T47D (cell line): ENCODE measurements at places on chromosomes 2 and 18.

DNA sequence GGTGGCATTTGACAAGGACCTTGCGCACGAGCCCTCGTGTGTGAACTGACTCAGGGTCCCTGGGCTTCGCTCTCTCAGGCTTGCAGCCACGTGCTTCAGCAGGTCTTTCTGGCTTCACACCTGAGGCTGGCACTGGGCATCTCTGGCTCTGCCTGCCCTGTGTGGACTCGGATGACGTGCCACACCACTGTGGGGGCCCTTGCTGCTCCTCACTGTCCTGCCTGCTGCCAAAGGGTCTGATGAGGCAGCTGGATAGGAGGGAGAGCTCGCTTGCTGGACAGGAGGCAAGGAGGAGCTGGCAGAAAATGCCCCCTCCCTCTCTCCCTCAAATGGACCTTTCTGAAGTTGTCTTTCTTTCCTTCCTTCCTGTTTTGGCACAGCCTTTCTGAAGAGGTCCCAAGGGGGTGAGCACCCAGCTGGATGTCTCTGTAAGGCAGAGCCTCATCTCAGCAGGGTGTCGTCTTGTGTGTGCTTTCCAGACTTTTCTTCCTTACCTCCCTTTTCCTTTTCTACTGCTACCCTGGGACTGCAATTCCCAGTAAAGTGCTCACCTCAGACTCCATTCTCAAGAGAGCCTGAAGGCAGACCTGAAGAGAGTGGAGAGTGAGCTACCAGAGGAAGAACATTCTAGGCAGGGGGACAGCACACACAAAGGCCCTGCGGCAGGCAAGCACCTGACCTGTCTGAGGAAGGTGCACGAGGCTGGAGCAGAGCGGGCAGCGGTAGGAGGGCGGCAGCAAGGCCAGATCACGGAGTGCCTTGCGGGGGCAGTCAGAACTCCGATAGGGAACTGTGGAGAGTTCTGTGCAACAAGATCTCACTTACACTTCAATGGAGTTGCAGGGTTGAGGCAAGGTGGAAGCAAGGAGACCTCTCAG is 5.3 kb downstream of the PER2 start:
- no peak for DNase-seq

DNA sequence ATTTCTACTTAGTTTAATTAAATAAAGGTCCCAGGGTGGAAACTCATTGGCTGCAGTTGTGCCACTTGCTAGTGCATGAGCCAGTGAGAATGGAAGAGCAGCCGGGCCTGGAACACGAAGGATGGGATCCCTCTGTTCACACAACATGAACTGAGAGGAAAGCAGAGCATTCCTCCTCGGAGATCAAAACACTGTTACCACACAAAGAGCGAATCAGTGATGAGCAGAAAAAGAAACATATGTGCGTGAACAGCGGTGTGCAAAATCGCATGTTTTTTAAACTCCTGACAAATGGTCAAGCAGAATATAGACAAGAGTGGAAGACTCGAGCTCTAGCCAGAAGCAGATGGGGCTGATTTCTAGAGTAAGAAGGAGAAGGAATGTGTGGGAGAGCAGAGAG is 28.4 kb upstream of the ANKRD44 start:
- DNase-seq: no peak

DNA sequence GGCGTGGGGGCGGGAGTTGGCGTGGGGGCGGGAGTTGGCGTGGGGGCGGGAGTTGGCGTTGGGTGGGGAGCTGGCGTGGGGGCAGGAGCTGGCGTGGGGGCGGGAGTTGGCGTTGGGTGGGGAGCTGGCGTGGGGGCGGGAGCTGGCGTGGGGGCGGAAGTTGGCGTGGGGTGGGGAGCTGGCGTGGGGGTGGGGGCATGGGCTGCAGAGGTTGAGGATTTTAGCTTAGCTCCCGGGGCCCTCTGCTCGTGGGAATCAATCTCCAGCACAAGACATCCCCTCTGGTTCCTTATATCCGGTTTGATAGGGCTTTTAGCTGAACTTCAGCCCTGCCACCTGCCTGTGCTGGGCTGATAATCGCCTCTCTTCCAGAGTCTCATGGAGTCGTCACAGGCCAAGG is 177.0 kb downstream of the LDLRAD4 start:
- DNase-seq: no peak

DNA sequence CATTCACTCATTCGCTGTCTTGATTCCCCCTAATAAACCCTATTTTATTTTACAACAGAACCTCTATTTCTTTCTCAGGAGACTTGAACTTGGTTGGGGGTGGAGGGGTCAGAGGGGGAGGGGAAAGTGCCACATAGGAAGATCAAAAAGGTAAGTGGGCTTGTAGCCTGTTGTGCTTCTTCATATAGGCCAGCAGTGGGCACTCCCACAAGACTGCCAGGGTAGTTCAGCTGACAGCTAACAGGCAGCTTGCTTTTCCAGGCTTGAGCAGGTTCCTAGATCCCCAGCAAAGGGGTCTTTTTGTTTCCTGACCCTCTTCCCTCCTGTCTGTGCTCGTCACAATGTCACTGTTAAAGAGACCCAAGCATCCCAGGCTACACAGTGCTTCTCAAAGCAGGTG is 829 bp upstream of the KIAA2012 start:
- DNase-seq: no peak

DNA sequence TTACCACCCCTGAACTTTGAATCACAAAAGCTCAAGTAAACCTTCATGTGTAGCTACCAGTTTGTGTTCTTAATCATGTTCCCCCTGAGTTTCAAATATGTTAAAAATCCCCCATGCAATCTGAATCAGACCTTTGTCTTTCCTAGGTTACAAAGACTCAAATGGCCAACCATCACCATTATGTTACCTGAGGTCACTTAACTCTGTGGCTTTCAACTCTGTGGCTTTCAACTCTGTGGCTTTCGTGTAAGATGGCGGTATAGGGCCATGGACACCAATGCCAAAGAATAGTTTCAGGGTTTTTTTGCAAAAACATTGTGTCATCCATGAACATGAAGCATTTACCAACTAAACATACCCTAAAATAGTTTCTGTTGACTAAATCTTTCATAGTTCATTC is 6.7 kb downstream of the ERMN start:
- no peak for DNase-seq

GRCh38 chr2:8076448-8077342 is 605.2 kb upstream of the ID2 start:
- no peak for DNase-seq

DNA sequence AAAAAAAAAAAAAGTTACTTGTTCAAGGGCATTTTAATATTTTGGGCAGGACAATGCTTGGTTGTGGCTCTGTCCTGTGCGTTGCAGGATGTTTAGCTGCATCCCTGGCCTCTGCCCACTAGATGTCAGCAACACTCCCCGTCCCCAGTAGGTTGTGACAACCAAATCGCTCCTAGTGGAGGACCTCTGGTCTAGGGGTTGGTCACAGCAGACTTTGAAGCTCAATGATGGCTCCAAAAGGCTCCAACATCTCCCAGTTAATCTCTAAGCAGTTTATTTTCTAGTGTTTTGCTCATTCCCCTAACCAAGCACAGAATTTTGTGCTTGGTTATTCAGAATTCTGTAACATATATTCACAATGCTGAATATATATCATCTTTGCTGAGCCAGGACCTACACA is 67.0 kb downstream of the CHRNA1 start:
- peak; percentile 76 for DNase-seq

GRCh38 chr2:234426616-234427015 is 70.3 kb downstream of the ARL4C start:
- DNase-seq: no peak

- DNase-seq: no peak
Measured at GRCh38 chr18:811182-811891, 705 bp downstream of the YES1 start.

DNA sequence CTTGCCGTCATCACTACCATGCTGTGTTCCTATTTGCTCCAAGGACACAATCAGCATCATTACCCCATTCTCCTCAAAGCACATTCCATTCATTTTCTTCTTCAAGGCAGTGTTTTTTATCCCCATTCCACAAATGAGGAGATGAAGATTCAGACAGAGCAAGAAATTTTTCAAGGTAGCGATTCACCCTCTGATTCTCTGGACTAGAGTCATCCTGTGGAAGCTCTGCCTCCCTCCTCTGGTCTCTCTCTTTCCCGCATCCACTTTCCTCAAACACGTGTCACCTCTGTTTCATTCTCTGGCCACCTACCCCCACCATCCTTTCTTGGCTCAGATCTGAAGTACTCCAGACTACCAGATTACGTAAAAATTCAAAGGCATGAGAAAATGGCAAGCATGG is 297.9 kb downstream of the SOX11 start:
- DNase-seq: no peak

DNA sequence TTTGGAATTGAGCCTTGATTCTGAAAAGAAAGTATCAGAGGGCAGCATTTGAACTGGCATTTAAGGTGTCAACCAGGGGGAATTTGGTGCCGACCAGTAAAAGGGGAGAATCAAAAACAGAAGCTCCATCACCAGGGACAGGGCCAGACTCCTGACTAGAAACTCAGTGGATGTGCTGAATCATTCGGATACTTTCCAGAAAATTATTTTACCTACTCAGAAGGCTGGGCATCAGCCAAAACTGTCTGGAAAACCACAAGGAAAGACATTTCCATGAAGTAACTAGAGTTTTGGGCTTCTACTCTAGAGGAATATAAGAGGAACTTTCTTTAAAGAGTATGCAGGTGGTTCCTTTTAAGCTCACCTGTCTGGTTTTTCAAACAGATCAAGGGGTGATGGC is 756.6 kb downstream of the RNF144A start:
- no peak for DNase-seq

DNA sequence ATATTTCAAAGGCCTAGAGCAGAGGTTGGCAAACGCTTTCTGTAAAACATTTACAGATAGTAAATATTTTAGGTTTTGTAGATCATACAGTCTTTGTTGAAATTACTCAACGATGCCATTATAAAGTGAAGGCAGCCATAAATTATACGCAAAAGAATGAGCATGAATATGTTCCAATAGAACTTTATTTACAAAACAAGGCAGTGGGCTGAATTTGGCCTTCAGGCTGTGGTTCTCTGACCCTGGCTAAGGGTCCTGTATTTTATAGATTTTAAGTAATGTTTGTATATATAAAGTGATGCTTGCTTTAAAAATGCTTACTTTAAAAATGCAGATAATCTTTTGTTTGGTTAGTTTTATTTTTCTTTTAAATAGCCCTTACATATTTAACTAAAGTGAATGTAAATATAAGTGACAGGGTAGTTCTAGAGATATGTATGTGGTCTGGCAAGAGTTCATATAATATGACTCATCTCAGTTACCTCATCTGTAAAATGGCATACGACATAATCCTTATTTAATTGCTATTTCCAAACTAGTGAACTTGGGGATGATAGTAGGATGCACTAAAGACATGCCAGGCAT is 51.7 kb upstream of the ATP5MC3 start:
- peak; percentile 31 for DNase-seq

- no peak for DNase-seq
Measured at GRCh38 chr2:152781175-152781574, 62.8 kb downstream of the ARL6IP6 start.

DNA sequence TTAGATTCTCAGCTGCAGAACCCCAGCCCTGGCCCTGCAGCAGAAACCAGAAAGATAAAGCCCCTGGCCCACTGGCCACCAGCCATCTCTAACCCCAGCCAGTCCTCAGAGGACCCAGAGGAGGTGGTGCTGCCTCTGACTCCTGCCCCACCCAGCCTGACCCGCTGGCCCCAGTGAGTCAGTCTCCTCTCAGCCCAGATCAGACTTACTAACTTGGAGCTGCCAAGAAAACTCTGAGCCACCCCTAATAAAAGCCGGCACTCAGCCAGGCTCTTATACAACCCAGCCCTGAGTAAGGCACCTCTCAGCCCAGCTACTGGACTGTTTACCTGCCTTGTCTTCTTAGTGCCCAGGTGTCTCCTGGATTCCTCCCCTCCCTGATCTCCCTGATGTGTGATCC is 2.0 kb downstream of the SLC14A2 start:
- DNase-seq: no peak

- no peak for DNase-seq
Measured at GRCh38 chr2:33086400-33087015, 139.8 kb downstream of the LTBP1 start.

DNA sequence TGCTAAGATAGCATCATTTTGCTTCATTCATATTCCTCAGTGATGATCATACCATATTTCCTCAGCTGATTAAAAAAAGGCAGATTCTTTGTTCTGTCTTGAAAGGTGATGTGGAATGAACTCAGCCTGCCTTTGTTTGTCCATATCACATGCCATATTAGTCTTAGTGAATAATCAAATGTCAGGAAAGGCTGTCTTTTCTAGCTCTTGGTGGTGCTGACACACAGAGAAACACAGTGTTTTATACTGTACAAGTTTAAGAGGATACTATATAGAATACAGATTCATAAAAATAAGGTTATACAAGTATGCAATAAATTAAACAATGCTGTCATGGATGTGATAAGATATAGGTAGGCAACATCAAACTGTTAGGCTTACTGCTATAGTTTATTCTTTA is 97.1 kb upstream of the FAM98A start:
- no peak for DNase-seq

DNA sequence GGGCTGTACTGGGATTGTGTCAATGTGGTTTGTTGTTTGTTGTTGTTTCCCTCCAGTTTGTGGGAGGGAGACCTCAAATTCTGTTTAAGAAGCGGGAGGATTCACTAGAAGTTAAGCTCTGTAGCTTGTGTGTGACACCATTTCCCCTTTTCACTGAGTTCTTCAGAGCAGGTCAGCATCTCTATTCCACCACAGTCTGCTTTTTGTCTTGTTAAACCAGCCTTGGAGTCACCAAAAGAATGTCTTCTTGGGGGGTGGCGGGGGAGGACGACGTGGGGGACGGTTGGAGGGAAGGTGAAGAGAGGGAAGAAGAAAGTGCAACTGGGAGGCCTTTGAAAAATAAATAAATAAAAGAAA is 2.3 kb upstream of the BCL11A start:
- no peak for DNase-seq

- DNase-seq: no peak
Measured at GRCh38 chr18:63143330-63143771, 176.2 kb downstream of the BCL2 start.

DNA sequence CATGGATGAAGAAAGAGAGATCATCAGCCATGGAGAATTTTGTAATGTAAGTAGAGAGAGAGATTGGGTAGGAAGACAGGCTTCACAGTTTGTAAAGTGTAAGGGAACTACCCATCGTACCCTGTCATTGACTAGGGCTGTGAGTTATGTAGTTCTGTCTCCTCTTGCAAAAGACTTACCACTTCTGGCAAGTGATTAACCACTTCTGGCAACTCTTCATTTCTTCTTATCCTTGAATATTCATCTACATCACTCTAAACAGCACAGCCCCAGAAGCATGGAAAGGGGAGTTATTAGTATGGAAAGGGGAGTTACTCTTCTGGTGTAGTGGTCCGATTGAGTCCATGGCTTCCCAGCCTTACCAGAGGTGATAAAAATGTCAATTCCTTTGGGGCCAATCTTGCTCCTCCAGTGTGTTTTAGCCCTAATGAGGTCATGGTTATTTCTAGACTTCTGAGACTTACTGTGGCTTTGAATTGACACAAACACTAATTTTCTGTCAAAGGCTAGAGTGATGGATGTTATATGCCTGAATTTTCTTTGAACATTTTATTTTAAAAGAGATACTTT is 52.0 kb downstream of the STAT1 start:
- DNase-seq: no peak
